GM23338 (cell line): ENCODE measurements at places on chromosomes 1 and 21.

DNA sequence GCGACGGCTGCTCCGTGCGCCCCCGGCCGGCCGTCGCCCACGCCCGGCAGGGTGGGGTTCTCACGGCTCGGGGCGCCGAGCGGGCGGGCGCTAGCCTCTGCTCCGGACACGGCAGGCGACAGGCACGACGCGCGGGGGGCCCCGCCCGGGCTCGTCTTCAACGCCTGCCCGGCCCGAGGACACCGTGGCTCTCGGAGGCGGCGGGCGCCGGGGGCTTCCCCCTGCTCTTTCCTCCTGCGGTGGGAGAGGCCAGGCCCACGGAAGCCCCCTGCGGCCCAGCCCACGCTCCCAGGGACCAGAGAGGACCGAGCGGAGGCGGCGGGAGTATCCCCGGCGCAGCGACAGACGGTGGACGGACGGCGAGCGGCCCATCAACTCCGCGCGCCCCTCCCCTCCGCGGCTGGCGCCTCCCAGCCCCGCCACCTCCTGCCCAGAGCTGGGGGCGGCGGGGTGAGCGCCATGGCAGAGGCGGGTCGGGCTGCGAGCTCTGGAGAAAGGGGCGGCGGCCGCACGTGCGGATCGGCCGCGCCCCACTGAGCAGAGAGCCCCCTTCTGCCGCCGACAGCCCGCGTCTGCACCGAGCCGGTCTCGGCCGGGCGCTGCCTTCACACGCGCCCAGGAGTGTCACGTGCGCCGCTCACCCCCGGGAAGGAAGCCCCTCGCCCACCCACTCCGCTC lies at the start of the genes SHE and TDRD10:
TSS of gene SHE (minus strand) at position 347 of the 678 bp plus-strand sequence. CDS start 386 bp downstream, outside the sequence.
TSS of gene TDRD10 (plus strand) at position 154 of the 678 bp plus-strand sequence. CDS start 4,685 bp downstream, outside the sequence.
- H3K27me3 ChIP-seq, result peaks cover 79% of the 10 kb centered on the region
- H3K36me3 ChIP-seq, result no peaks in the 10 kb centered on the region
- H3K4me3 ChIP-seq, result peak within 1 kb of the TSS; percentile 62
- H3K27ac ChIP-seq, result no peak within 1 kb of the TSS
- DNase-seq, result peak; percentile 62

- no peak overlapping the region for H3K4me3 ChIP-seq
- no peaks in the 10 kb centered on the region for H3K36me3 ChIP-seq
- H3K27me3 ChIP-seq, result no peaks in the 10 kb centered on the region
- peaks cover 6% of the 10 kb centered on the region for H3K4me1 ChIP-seq
Measured at GRCh38 chr1:114224196-114224907, 70.7 kb upstream of the SYT6 start.

- no peaks in the 10 kb centered on the region for H3K27me3 ChIP-seq
- no peak overlapping the region for H3K4me3 ChIP-seq
- no peaks in the 10 kb centered on the region for H3K36me3 ChIP-seq
- no peak for DNase-seq
Measured at GRCh38 chr1:105830571-105831146, 1225.8 kb upstream of the PRMT6 start.

- H3K4me3 ChIP-seq, result no peak overlapping the region
- H3K36me3 ChIP-seq, result no peaks in the 10 kb centered on the region
- H3K27ac ChIP-seq, result no peak overlapping the region
- no peaks in the 10 kb centered on the region for H3K4me1 ChIP-seq
Measured at GRCh38 chr1:5220821-5221220, 566.4 kb downstream of the AJAP1 start.

DNA sequence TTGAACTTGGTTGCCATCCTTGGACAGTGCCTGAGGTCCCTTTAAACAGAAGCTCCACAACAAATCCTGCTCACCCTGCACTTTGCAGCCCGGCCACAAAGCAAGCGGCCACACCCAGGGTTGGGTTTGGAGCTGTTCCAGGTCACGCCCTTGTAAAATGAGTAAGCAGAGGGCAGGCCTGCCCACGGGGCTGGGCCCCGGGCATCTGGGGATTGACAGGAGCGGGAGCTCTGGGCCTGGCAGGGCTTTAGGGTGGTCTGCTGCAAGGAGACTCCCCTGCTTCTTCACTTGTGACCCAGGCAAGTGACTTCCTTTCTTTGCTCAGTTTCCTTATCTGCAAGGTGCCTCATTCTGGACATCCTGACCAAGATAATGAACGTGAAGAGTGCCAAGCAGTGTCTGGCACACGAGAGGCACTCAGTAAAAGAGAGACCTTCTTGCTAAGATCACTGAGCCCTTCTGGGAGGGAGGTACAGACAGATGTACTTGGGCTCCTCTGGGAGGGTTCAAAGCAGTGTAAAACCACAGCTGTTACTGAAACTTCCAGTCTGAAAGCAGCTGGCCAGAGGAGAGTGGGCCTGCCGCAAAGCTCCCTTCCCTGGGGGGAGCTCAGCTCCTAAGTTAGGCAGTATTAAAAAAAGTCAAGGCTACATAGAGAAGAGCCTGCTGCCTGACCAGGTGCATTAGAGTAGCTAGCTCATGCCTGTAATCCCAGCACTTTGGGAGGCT lies 2.6 kb downstream of the E2F2 start:
- H3K27ac ChIP-seq, result no peak overlapping the region
- peaks cover 28% of the 10 kb centered on the region for H3K4me1 ChIP-seq
- no peak overlapping the region for H3K4me3 ChIP-seq
- DNase-seq, result no peak

DNA sequence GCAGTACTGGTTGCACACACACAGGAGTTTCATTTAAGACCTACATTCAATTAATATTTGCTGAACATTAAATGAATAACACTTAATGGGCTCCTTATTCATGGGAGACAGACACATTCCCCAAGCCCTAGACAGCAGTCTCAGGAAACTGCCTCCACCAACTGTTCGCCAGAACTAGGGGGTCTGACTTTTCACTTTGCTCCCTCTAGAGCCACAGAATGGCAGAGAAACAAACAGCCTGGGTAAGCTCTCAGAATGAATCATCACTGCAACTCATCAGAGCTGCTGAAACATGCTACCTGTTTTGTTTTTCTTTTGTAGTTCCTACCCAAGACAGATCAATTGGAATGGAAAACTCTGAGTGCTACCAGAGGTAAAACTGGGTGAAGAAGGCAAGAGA lies 31.7 kb downstream of the ELK4 start:
- no peak overlapping the region for H3K4me3 ChIP-seq
- H3K27ac ChIP-seq, result no peak overlapping the region
- H3K4me1 ChIP-seq, result no peaks in the 10 kb centered on the region
- no peak for DNase-seq

DNA sequence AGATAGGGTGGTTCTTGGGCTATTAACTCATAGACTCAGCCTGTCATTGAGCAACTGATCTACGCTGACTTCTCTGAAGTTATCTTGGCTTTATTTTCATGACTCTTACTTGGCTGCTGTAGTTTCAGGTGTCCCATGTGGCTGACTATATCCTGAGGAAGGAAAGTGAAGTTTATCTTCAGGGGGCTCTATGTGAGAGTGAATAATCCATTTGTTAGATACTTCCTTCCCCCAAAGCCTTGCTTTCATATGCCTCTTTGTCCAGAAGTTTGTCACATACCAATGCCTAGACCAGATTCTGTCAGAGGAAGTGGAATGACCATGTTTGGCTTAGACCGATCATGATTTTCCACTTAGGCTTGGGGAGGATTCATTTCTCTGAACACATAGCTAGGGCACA lies 27.9 kb upstream of the C1orf87 start:
- no peaks in the 10 kb centered on the region for H3K4me1 ChIP-seq
- no peaks in the 10 kb centered on the region for H3K36me3 ChIP-seq
- H3K27ac ChIP-seq, result no peak overlapping the region
- DNase-seq, result no peak
- H3K27me3 ChIP-seq, result no peaks in the 10 kb centered on the region
- no peak overlapping the region for H3K4me3 ChIP-seq

- peaks cover 38% of the 10 kb centered on the region for H3K27me3 ChIP-seq
- no peak overlapping the region for H3K27ac ChIP-seq
- DNase-seq, result peak; percentile 71
- H3K4me1 ChIP-seq, result peaks cover 15% of the 10 kb centered on the region; the same call in 1 of the 2 replicates
Measured at GRCh38 chr1:151133018-151133806, 13.2 kb downstream of the SEMA6C start.

DNA sequence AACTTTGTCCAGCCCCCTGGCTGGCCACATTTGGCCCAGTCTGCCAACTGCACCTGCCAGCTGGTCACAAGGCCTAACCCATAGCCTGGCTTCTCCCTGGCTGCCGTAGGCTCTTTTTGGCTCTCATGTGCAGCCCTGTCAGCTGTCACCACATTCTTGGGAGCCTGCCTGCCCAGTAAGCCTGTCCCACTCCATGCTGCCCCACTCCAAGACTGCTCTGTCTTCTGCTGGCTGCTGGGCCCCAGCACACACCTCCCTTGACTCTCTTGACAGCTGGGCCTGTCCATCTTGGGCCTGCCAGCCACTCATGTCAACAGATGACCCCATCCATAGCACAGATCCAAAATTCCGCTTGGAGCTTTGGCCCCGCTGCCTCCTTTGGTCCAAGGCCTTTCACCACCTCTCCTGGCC lies 74.3 kb upstream of the EDN2 start:
- no peak overlapping the region for H3K4me3 ChIP-seq
- no peak overlapping the region for H3K27ac ChIP-seq
- no peaks in the 10 kb centered on the region for H3K27me3 ChIP-seq
- DNase-seq, result no peak
- no peaks in the 10 kb centered on the region for H3K36me3 ChIP-seq
- H3K4me1 ChIP-seq, result no peaks in the 10 kb centered on the region

GRCh38 chr1:226063224-226063976 lies 884 bp downstream of the H3-3A start:
- H3K27ac ChIP-seq, result peak overlapping the region; percentile 100
- DNase-seq, result peak; percentile 62
- H3K36me3 ChIP-seq, result peaks cover 30% of the 10 kb centered on the region
- no peaks in the 10 kb centered on the region for H3K27me3 ChIP-seq

GRCh38 chr1:22115286-22115685 lies 27.6 kb downstream of the WNT4 start:
- H3K4me1 ChIP-seq, result peaks cover 5% of the 10 kb centered on the region; the same call in 1 of the 2 replicates
- H3K36me3 ChIP-seq, result no peaks in the 10 kb centered on the region
- no peaks in the 10 kb centered on the region for H3K27me3 ChIP-seq
- H3K27ac ChIP-seq, result no peak overlapping the region
- DNase-seq, result no peak

DNA sequence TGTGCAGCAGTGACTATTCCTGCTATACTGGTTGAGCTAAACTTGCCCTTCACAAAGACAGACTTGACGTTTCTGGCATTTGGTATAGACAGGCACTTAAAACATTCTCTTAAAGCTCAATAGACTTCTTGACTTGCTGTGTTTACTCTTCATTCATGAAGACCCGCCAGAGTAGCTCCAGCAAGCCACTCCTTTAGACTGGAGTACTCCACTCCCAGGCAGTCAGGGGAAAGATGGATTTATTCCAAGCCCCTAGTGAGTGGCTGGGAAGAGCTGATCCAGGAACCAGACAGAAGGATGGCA lies 70.7 kb downstream of the EVA1C start:
- no peak overlapping the region for H3K27ac ChIP-seq
- no peaks in the 10 kb centered on the region for H3K27me3 ChIP-seq
- H3K4me1 ChIP-seq, result peaks cover 9% of the 10 kb centered on the region
- H3K4me3 ChIP-seq, result no peak overlapping the region

DNA sequence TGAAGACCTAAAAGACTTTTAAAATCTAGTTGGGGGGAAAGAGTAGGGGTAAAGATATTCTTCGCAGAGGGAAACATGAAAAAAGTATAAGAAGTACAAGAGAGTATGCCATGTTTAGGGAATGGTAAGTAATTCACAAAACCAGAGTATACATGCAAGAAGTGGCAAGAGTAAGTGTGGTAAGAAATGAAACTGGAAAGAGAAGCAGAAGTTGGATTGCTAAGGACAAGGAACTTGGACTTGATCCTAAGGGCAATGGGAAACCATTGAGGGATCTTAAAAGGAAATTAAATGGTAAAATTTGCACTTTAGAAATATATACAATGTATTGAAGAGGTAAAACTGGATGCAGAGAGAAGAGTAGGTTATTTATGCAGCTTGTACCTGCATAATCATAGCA lies 9.2 kb upstream of the ZNF644 start:
- H3K27ac ChIP-seq, result no peak overlapping the region
- H3K4me1 ChIP-seq, result no peaks in the 10 kb centered on the region
- no peaks in the 10 kb centered on the region for H3K27me3 ChIP-seq
- no peak for DNase-seq

DNA sequence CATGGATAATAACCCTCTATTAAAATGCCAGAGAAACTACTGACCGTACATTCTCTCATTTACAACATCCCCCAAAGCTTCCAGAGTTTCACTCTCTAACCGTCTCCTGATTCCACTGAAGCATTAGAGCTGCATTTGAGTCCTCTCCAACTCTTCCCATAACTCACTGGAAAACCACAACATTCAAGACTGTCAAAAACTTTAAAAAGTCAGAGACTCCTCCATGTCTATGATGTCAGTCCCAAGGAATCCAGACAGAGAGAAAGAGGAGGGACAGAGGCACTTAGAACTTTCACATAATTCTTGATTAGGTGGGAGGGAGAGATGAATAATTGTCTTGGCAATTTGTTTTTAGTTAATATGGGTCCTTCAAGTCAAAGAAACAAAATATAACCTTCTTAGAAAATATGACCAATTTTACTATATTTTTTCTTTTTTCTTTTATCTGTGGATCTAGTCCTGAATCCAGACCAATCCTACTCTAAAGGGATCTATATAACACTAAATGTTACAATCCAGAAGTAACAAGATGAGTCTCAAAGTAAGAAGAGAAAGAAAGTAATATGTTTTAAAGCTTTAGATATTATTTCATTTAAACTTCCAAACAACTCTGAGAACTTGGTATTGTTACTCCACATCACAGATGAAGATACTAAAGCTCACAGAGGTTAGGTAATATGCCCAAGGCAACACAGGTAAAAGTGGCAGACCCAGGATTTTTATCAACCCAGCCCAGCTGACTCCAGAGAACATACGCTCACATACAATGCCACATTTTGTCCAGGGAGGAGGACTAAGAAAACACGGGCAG lies 23.8 kb downstream of the OTUD7B start:
- no peak overlapping the region for H3K4me3 ChIP-seq
- H3K27ac ChIP-seq, result no peak overlapping the region
- no peaks in the 10 kb centered on the region for H3K27me3 ChIP-seq
- H3K36me3 ChIP-seq, result no peaks in the 10 kb centered on the region
- H3K4me1 ChIP-seq, result no peaks in the 10 kb centered on the region

GRCh38 chr1:240567066-240567465 lies 44.9 kb downstream of the GREM2 start:
- no peaks in the 10 kb centered on the region for H3K36me3 ChIP-seq
- H3K27me3 ChIP-seq, result no peaks in the 10 kb centered on the region
- no peak overlapping the region for H3K4me3 ChIP-seq
- no peak for DNase-seq
- H3K4me1 ChIP-seq, result no peaks in the 10 kb centered on the region

DNA sequence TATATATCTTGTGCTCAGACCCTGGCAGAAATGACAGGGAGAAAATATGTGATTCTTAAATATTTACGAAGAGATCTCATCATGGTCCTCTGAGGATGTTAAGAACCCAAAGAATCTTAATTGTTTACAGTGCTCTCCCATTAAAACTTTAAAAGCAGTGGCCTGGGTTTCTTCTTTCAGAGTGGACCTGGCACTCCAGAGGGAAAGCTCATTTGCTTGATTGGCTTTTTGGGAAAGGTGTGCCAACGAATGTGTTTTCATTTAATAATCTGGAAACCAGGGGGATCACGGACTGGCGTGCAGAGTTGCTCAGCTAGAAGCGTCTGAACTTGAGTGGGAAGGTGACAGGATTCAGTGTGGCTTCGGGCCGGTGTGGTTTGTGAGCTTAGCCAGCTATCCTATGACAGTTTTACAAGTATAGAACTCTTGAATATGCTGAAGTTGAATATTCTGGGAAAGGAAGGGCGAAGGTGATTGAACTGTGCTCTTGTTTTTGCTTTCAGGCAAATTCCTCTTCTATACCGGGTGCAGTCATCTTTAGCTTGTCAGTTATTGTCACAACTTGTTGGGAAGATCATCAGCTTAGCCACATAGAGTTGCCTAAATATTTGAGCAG lies 154.8 kb downstream of the C1orf21 start:
- no peak for DNase-seq
- H3K4me3 ChIP-seq, result no peak overlapping the region
- no peaks in the 10 kb centered on the region for H3K27me3 ChIP-seq
- H3K36me3 ChIP-seq, result no peaks in the 10 kb centered on the region
- no peak overlapping the region for H3K27ac ChIP-seq
